ENCODE measurements at places on chromosomes 7 and 10. TPM values are rescaled to one million over a fixed set of nuclear protein-coding genes. Genes with fewer than 3 reads are reported as not detected.

MYO3A gene
- not detected for total RNA-seq

SLC18A2 gene
- not detected for total RNA-seq

SMKR1 gene
- 0.38 TPM for total RNA-seq

IDI2 gene
- not detected for total RNA-seq

NKX2-3 gene
- under 0.01 TPM for total RNA-seq

MALRD1 gene
- total RNA-seq = not detected

NPC1L1 gene
- total RNA-seq = not detected

CTAGE6 gene
- total RNA-seq = 0.32 TPM

AGMO gene
- total RNA-seq = 1.9 TPM

WDR91 gene
- 3.2 TPM for total RNA-seq

IRF5 gene
- 0.19 TPM for total RNA-seq

LYZL1 gene
- total RNA-seq = not detected

SLC39A12 gene
- not detected for total RNA-seq

SLC13A1 gene
- total RNA-seq = not detected

SLC26A4 gene
- total RNA-seq = 0.81 TPM

C10orf67 gene
- not detected for total RNA-seq

SPACDR gene
- total RNA-seq = 0.32 TPM

CUBN gene
- 14.9 TPM for total RNA-seq

Data from bladder microvascular endothelial cell (primary cell).